ENCODE measurements at places on chromosomes 1 and 21.

DNA sequence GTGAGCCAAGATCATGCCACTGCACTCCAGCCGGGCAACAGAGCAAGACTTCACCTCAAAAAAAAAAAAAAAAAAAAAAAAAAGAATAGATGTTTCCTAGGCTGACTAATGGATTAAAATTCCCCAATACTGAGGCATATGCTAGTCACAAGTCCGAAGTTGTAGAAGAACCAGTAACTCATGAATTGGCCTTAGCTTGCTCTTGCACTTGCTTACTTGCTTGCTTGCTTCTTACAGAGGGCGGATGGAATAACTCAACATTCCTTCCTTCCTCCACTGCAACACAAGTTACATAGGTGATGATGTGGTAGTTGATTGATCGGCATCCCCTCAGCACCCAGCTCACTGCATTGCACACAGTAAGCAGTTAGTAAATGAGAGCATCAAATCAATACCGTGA, 2.8 kb upstream of the TARS2 start:
- DNase-seq, result no peak

- no peak for DNase-seq
Measured at GRCh38 chr1:181896824-181897223, 164.7 kb downstream of the ZNF648 start.

DNA sequence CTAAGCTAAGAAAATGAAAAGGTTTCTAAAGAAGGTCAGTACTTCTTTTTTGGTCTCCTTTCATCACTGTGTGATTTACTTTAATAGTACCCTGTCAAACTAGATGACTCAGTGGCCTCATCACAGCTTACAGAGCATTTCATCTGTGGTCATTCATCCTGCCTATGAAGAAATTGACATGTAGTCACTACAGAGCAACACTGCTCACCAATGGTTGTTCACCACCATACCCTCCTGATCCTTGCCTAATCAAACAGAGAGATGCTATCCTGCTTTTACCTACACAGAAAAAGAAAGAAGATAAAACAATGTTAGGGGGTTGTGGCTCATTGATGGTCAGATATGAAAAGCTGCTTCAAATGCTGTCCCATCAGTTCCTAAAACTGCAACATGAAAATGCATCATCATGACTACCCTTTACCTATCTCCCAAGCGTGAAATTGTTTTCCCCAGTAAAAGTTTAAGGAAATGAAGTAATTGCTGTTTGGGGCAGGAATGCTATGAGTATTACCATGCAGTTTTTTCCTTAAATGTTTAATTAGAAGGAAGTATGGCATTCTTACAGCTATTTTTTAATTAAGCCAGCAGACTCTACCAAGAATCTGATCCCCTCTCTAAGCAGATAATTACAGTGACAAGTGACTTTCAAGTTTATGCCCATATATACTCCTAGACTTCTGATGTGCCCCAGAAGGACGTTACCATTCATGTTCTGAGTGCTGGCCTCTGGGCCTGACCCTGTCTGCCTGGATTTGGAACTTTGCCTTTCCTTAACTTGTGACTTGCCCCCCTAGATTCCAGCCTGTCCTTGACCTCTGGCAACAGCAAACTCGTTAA, 46.1 kb upstream of the FBXO28 start:
- no peak for DNase-seq

DNA sequence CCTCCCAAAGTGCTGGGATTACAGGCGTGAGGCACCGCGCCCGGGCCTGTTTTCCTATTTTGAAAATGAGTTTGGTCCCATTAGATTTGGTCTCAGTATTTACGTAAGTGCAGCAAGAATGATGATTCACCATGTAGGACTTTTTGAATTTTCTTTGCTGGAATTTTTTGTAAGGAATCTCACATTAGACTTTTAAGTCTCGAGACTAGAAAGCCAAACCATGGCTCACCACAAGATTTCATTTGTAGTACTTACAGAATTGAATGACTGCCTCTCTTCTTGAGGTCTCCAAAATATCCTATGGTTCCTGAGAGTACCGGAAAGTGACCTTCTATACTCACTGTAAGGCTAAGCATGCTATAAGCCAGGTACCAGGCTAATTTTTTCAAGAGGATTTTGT, 325 bp downstream of the OR14A2 start:
- DNase-seq, result no peak

DNA sequence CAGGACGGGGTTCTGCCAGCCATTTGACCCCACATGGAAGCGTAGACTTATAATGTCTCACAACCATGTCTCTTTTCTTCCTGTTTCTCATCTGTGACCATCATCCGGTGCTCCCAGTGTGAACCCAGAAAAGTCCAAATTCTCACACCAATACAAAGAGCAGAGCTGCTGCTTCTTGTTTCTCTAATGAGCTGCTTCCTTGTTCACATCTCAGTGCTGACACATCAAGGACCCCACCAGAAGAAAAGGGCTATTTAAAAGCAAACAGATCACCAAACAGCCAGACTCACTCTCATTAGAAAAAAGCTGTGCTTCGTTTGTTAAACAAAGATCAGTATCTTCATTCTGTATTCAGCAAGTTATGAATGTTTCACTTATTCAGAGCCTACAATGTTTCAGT, 835 bp upstream of the LCE1D start:
- DNase-seq, result no peak

DNA sequence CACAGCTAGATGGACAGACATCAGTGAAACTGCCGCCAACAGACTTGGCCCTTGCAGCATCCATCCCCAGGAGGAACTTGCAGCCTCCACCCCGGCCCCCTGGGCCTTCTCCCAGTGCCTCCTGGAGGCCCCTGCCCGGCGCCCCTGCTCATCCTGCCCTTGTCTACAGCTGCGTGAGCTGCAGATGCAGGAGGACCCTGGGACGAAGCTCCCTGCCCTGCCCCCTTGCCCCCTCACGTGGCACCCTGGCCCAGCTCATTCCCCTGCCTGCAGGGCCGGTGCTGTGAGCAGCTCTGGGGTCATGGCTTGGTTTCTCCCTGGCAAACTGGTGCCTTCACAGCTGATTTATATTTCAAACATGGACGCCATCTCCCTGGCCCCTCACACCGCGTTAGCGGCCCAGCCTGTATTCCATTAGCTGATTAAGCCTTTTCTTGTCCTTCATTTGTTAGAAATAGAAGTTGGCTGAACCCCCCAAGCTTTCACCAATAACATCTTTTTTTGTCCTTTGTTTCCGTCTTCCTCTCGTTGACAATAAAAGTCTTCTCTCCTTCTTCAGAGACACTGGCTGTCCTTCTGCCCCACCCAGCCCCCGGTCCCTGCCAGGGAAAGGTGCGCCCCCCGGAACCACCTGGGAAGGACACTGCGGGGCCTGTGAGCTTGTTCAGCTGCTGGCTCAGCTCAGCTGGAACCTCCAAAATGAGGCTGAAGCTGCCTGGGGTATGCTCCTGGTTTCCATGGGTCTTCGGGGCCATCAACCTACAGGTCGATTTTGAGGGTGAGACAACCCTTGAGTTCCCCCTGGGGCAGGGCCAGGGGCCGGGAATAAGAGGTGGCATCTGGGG, 34.0 kb upstream of the SLC19A1 start:
- DNase-seq, result no peak

- no peak for DNase-seq
Measured at GRCh38 chr1:207711285-207711684, 40.6 kb upstream of the CD46 start.

GRCh38 chr1:180167721-180168467, 13.2 kb downstream of the QSOX1 start:
- peak; percentile 12 for DNase-seq

DNA sequence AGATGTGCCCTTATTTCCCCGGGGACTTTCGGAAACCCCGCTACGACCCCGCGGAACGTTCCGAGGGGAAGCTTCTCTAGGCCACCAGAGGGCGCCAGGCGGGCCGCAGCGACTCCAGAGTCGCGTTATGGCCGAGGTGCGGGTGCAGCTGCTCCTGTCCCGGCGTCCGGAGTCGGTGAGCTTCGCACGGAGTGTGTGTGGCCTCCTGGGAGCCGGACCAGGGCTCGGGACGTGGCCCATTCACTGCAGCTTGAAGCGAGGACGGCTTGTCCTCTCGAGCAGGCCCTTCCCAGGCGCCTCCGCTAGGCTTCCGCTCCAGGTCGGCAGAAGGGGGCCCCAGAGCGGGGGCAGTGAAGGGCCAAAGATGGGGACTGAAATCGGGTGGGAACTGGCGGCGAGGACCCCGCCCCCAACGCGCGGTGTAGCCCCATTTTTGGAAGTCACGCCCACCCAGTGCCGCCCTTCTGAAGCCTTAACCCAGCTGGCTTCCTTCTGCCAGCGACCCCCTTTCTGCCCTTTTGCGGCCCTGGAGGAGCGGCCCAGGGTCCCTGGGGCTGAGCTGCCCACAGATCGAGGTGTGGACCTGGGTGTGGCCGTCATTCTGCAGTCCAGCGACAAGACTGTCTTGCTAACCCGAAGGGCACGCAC, at the start of gene NUDT17:
TSS of gene NUDT17 (plus strand) at position 117 of the 648 bp plus-strand sequence. CDS start at position 128, 11 bp downstream.
- DNase-seq, result peak; percentile 76

DNA sequence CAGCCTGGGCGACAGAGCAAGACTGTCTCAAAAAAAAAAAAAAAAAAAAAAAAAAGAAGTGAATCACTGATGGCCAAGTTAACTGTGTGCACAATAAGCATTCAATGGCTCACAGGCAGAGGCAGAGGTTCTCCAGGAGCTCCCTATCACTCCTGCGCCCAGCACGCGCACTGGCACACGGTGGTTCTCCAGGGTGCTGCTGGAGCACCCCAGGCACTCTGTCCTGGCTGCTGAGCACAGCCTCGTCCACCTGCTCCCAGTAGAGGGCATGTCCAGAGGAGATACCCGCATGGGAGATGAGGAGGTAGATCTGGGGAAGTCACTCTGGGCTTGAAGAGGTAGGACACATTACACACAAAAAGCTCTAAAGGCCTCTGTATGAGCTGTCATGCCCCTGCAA, 21.5 kb upstream of the NUP133 start:
- DNase-seq, result no peak

GRCh38 chr1:180277476-180278193, 47.6 kb downstream of the LHX4 start:
- no peak for DNase-seq

- no peak for DNase-seq
Measured at GRCh38 chr1:107871687-107872395, 93.1 kb downstream of the VAV3 start.

DNA sequence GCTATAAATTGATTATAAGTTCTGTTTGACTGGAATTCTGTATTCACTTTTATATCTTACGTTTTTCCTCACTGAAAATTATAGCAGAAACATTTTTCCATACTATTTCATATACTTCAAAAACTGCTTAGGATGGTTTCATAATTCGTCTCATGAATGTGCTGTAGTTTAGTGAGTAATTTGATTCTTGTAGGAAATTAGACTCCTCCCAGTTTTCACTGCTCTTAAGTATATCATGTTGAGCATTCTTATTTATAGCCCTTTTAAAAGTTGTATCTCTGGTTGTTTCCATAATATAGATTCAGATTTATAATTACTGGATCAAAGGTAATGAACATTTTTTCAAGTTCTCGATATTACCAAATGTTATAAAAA, 250.6 kb downstream of the FMN2 start:
- DNase-seq, result no peak

DNA sequence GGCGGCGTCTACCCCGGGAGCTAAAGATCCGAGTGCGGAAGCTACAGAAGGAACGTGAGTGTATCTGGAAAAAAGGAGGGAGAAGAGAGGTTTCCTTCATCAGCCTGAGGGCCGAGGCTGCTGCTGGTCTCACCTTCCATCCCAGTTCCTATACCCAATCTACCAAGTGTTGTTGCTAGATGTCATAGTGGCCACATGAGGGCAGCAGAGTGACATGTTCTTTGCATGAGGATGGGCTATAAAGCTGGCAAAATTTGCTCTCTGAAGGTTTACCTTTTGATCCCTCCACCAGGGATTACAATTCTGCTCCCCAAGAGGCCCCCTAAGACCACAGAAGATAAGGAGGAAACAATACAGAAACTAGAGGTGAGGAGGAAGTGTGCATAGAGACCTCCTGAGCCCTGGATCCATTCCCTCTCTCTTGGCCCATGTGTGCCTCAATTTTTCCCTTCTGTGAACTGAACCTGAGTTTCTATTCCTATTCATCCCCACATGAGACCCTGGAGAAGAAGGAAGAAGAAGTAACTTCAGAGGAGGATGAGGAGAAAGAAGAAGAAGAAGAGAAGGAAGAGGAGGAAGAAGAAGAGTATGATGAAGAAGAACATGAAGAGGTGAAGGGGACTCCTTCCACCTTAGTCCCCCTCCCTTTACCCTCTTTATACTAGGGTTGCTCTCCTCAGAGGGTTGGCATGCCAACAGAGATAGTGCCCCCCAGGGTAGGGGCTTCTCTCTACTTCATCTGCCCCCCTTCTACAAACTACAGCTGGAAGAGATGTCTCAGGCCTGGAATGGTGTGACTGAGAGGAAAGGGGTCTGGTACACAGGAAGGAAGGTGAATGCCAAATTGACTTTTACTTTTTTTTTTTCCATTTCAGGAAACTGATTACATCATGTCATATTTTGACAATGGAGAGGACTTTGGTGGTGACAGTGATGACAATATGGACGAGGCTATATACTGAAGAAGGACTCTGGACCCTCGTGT, 13.3 kb downstream of the POLR3GL start:
- peak; percentile 85 for DNase-seq

GRCh38 chr1:158810311-158810710, 20.8 kb upstream of the MNDA start:
- DNase-seq, result no peak

DNA sequence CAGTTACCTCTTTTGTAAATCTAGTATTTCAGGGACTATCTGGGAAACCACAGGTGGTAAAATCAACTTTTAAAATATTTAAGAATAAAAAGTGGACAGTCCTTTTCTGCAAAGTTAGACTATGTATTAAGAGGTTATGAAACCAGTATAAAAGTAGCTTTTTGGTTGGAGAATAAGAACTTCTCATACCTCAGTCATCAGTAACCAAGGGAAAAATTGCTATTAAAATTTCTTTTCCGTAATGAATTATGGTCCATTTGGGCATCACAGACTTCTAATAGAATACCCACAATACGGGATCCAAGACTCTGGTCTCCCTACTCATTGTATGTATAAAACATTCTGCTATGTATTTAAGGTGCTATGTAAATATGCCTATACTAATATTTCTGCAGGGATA, 51.9 kb downstream of the ABL2 start:
- DNase-seq, result no peak

- DNase-seq, result no peak
Measured at GRCh38 chr1:74652711-74653139, 20.9 kb downstream of the ERICH3 start.

- DNase-seq, result no peak
Measured at GRCh38 chr1:151923422-151923821, 14.1 kb upstream of the THEM4 start.

DNA sequence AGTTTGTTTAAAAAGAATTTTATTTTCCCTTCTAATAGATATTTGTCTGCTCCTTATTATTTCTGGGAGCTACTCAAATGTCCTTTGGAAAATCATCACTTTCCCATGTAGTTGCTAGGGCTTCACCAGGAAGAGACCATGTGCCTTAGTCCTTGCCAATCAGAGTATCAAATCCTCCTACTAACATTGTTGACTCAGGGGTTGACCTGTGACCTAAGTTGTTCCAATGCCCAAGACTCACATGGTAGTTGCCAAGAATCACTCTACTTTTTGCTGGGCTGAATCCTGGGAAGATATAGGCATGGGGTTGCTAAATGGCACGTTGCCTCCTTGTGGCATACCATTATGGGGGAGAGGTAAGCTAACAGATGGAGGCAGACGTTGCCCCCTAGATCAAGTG, 58.2 kb upstream of the FOXD3 start:
- DNase-seq, result no peak

Measured in NCI-H2171 treated with DMSO at 0.1 percent for 48 hours (cell line).